ENCODE measurements at places on chromosomes 3 and 15. TPM values are rescaled to one million over a fixed set of nuclear protein-coding genes. Genes with fewer than 3 reads are reported as not detected.

CD80 gene
- 0.17 TPM for polyA plus RNA-seq

PTH1R gene
- polyA plus RNA-seq = 269 TPM

HCN4 gene
- 1.2 TPM for polyA plus RNA-seq

MESP2 gene
- polyA plus RNA-seq = 0.44 TPM

- DNase-seq = no peak
These were observed 331.5 kb upstream of the CFAP20DC start for GRCh38 chr3:59381282-59381681.
